ENCODE measurements at places on chromosomes 2 and 18.

DNA sequence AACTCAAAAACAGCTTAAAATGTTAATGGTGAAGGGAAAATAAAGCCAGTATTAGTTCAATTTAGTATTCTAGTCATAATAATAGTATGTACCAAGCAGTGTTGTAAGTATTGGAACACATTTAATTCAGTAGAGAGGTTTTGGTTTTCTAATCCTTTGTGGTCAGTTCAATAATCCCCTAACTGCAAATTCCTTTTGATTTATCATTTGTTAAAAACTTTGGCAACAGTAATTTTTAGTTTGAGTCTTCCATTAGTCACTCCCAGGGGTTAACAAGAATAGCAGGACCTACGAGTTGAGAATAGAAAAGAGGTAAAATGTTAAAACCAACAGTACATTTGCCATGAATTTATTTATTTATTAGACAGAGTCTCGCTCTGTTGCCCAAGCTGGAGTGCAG, 10.7 kb downstream of the MRPL44 start:
- no peak for DNase-seq

DNA sequence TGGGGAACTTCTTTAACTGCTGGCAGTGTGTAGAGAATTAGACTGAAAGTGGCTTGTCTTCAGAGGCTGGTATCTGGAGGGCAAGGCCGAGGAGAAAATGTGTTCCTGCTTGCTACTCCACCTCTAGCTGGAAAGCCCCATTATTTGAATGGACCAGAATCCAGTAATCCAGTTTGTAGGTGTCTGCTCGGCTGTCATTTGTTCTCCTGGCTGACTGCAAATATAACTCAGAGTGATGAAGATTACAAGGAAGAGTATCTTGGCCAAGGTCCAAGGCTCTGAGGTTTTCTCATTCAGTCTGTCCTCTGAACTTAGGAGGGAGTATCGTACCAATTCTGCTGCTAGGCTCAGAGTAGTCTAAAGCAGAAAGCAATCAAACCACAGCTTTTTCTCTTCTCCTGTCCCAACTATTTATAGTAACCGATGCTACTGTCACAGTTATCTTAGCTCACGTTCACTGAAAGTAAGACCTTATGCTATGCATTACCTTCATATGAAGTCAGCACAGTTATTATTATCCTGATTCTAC, 228.6 kb downstream of the SETBP1 start:
- no peak for DNase-seq

GRCh38 chr18:21496277-21496835, 104.1 kb downstream of the ESCO1 start:
- DNase-seq, result no peak

DNA sequence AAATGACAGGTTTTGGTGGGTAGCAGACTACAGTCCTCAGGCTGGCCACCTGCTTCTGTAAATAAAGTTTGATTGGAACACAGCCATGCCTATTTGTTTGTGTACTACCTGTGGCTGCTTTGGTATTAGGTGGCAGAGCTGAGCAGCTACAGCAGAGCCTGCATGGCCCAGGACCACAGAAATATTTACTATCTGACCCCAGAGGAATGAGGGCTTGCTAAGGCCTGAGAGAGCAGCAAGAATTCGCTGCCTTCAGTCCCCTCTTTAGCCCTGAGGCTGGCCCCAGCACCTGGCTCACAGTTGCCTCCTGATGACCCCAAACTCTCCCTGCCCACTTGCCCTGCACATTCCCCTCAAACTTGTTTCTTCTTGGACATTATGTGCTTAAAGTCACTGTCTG, 32.5 kb downstream of the POLR1A start:
- no peak for DNase-seq

GRCh38 chr2:126671488-126671887, 15.5 kb downstream of the GYPC start:
- no peak for DNase-seq

- DNase-seq, result no peak
Measured at GRCh38 chr2:178530625-178531142, 50.4 kb downstream of the PLEKHA3 start.

- no peak for DNase-seq
Measured at GRCh38 chr2:26326514-26326913, 19.4 kb upstream of the SELENOI start.
